HTR-8/SVneo (cell line): ENCODE measurements at places on chromosomes 5 and 9.

- no peak for DNase-seq
These were observed 105.3 kb downstream of the PCSK1 start for GRCh38 chr5:96327722-96328121.

DNA sequence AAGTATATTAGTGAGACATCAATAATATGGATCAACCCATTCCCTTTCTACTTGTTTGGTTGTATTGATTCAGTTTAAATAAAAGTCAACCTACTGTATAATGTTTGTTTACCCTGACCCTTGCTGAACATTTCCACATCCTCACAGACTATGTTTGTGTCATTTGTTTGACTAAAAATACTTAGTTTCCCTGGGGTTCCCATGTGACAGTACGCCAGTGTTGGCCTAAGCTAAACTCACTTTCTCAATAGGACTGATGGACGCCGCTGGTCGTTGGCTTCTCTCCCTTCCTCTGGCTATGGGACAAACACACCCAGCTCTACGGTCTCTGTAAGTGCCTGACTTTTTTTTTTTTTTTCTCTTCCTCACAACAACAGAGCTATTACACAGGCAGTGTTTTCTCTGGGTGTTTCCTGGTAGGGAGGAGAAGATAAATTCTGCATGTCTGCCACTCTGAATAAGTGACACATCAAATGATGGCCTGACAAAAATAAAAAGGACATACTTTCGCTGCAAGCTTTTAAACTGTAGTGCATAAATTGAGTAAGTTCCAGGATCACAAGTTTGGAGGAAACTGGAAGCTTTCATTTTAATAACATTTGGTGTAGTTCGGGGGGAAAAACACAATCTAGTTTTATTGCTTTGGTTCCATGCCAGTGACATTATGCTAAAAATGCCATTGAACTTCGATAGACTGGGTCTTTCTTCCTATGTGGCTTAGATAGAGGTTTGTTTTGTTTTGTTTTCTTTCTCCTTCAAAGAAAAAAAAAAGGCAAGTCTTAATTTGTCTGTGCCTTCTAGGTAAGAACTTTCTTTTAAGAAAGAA, 101.0 kb downstream of the CD180 start:
- DNase-seq: no peak

GRCh38 chr5:153445875-153446579, 44.4 kb upstream of the GRIA1 start:
- peak; percentile 6 for DNase-seq

GRCh38 chr9:100092066-100092465, 6.7 kb downstream of the ERP44 start:
- DNase-seq: no peak

- DNase-seq: no peak
These were observed 8.7 kb downstream of the SLF1 start for GRCh38 chr5:94627191-94627590.

GRCh38 chr5:81242906-81243436, 9.8 kb downstream of the CKMT2 start:
- DNase-seq: no peak

GRCh38 chr5:176296-176823, 14.9 kb upstream of the LRRC14B start:
- DNase-seq: no peak

- DNase-seq: peak; percentile 29
These were observed 63.1 kb downstream of the TMOD1 start for GRCh38 chr9:97564291-97565175.

DNA sequence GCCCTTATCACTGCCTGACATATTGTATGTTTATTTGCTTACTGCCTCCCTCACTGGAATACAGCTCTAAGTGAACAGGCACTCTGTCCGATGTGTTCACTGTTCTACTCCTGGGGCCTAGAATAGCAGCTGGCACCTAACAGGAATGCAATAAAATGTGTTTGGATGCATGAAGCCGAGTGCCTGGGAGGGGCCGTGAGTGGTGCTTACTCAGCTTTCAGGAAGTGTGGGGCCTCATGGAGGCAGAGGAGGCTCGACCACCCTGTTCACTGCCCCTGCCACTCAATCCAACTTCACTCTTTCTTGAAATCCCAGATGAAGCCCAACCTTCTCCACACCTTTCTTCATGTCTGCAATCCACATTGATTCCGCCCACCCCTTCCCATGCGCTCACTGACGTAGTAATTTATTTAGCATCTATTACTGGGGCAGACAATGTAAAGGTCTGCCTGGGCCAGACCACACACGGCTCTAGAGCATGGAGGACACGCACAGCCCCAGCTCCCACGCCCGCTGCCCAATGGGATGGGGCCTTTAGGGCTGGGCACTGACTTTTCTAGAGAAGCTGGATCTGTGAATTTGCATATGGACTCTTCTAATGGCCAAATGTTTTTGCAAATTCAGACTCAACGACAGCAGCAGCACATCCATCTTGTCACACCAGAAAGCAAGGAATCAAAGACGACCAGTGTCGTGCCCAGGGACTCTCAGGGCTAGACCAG, 21.3 kb downstream of the TBC1D9B start:
- no peak for DNase-seq

- DNase-seq: no peak
These were observed 45.3 kb downstream of the DAP start for GRCh38 chr5:10715605-10716290.

- DNase-seq: no peak
These were observed 100.2 kb upstream of the CCDC112 start for GRCh38 chr5:115396688-115397087.

- DNase-seq: no peak
These were observed 193.2 kb downstream of the ADAMTSL1 start for GRCh38 chr9:18666986-18667772.

DNA sequence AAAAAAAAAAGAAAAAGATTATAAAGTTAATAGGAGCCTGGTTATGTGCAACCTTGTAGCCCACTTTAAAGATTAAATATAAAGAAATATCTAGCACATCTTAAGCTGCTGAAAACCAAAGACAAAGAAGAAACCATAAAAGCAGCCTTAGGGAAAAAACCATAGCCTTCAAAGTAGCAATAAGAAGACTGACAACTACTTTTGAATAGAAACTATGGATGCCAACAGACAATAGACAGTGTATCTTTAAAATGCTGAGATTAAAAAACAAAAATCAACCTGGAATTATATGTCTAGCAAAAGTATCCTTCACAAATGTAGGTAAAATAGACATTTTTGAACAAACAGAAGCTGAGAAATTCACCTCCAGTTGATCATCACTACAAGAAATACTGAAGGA, 3.4 kb upstream of the KIF12 start:
- no peak for DNase-seq

- DNase-seq: no peak
These were observed 60.6 kb upstream of the EMB start for GRCh38 chr5:50501491-50502228.

GRCh38 chr5:72133212-72133990, 26.1 kb downstream of the MAP1B start:
- no peak for DNase-seq

GRCh38 chr9:136590821-136591752, 45.2 kb upstream of the NOTCH1 start:
- DNase-seq: no peak

GRCh38 chr9:137820161-137820855, 57.3 kb upstream of the CACNA1B start:
- no peak for DNase-seq
